NCI-H1105 treated with DMSO at 0.1 percent for 48 hours (cell line): ENCODE measurements at places on chromosomes 4 and X.
A peak's percentile ranks its signal among the peaks of the same experiment; 100 is the strongest.

DNA sequence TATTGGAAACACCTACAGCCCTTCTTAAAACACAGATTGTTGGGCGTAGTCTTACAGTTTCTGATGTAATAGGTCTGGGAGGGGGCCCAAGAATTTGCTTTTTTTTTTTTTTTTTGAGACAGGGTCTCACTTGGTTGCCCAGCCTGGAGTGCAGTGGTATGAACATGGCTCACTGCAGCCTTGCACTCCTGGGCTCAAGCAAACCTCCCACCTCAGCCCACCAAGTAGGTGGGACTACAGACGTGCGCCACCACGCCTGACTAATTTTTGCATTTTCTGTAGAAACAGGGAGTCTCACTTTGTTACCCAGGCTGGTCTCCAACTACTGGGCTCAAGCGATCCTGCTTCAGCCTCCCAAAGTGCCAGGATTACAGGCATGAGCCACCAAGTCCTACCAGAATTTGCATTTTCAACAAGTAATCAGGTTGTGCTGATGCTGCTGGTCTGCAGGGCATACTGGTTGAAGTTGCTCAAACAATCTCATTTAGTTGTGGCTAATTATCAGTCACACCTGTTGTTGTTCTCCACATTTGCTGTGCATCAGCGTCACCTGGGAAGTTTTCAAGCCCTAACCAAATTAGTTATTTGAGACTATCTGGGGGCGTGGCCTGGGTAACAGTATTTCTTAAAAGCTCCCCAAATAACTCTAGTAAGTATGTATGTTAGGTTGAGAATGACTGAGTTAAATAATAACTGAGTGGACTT, 14.0 kb downstream of the TMEM154 start:
- DNase-seq: no peak

DNA sequence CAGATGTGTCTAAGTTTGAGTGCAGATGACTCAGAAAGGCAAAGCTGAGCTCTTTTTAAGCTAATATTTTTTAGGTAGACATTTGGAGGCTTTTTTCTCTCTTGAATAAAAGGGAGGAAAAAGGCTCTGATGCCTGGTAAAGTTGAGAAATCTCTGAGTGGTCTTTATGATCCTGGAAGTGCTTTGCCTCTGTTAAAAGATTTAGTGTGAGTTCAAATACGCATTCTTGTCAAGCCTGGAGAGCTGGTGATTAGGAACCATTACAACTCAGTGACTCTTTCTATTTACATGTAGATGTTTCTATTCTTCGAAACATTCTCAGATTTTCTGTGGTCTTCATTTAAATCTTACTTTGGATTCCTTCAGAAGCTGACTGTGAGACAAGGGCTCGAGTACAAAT, 143.4 kb upstream of the MED14 start:
- DNase-seq: no peak

DNA sequence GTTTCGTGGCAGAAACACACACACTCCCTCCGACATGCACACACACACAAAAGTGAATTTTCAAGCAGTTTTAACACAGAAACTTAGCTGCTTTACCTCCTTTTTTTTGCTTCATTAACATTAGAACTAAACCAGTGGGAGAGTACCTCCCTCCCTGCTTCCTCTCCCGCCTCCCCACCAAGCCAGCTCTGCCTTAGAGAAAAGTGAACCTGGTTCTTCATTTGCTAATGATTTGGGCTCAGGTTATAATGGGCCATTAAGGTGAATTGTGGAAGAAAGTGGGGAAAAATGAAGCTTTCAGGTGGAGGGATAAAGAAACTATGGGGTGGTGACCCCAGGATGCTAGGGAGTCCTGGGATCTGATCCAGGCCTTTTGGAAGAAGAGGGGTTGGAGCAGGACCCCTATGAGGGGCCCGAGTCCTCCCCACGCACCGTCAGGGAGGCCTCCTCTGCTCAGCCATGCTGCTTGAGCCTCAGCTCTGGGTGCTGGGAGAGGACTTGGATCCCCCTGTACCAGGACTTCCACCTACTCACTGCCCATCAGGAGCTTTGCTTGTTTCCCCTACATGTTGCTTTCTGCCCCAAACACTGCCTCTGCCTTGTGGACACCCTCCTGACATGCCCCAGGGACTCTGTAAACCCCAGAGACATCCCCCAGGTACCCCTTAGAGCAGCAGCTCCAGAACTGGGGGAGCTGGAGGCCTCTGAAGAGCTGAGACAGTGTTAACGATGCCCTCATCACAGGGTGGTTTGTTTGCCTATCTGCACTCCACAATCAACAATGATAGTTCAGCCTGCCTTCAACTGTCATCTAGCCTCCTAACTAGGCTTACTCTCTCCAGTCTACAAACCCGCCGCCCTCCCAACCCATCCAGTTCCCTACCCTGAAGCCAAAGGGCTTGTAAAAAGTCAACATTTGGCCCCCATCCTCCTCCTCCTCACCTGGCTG, 6.5 kb upstream of the JADE1 start:
- no peak for DNase-seq

- DNase-seq: no peak
These were observed 98.8 kb downstream of the CASK start for GRCh38 chrX:41824551-41824950.

GRCh38 chr4:53916431-53916889, 147.9 kb downstream of the CHIC2 start:
- no peak for DNase-seq

GRCh38 chr4:161841759-161842158, 322.0 kb downstream of the FSTL5 start:
- DNase-seq: no peak

- no peak for DNase-seq
These were observed 516.3 kb downstream of the BCOR start for GRCh38 chrX:39581411-39581810.

DNA sequence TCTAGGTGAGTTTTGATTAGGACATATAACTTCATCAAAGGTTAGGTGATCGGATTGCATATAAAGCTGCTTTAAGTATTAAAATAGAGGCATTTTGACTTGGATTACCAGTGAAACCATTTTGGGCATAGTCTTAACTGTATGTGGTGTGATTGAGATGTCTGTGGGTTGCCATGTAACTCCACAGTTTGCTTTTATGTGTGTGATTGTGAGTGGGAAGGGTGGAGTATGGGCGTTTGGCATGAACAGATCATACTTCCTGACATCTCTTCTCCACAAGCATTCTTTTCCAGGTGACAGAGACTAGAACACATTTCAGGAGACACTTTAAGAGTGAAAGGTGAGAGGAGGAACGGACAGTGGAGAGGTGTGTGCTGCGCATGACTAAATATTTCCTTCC, 136.1 kb downstream of the CEP135 start:
- DNase-seq: no peak

DNA sequence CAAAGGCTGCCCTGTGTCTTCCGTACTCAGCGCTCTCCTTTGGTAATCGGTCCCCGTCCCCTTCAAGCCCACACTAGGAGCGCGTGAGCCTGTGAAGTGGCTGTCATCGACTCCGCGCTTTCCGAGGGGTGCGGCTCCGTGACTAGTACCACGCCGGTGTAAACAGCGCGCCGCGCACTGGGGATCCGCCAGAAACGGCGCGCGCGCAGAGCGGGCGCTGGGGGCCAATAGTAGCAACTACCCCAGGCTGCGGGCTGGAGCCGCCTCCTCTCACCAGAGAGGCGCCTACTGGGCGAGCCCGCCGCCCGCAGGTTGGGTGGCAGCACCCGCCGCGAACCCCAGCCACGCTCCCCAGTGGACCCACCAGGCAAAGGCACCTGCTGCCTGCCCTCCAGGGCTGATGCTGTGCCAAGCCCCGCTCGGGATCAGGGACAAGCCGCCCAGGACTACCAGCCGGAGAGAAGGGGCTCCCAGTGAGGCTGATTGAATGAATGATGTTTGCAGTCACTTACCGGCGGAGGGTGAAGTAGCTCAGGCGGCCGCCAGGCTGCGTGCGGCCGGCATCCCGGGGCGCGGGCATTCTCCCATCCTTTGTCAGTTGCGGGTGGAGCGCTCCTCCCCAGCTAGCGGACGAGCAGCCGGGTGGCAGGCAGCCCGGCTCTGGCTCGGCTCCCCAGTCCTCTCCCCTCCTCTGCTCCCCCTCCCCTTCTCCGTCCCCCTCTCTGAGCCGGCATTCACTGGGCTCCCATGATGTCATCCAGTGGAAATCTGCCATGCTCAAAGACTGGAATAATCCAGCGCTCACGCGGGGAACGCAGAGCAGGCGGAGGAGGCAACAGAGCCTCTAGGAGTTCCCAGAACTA, 370.3 kb upstream of the SMIM31 start:
- peak; percentile 19 for DNase-seq

DNA sequence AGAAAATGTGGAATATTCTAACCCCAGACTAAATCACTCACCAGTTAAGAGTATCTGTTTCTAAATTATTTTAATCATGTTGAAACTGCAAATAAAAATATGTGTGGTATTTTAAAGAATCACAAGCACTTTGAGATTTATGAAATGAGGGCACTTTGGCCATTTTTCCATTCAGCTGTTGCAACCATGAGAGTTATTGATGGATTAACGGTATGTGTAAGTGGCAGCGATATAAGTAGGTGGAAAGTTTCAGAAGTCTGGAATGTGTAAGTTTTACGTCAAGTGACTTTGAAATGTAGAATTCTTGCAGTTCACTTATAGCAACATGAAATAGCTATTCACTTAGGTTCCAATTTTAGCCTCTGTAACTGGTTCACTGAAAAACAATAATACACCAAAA, 905.1 kb upstream of the SLIT2 start:
- DNase-seq: no peak

DNA sequence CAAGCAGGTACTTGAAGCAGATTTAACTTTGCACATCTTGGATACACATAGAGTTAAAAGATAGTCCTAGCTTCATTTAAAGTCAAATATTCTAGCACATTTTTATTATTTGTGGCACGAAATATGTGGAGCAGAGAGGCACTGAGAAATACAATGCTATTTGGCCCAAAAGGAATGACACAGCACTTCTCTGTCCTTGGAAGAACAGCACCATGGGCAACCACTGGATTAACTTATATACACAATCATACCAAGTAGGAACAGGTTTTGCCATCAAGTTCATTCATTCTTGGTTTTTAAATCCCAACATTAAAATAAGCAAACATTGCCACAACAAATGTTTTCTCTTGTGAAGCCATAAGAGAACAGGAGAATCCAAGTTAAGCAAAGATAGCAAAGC, 924 bp upstream of the ENAM start:
- no peak for DNase-seq

GRCh38 chr4:10102474-10103332, 13.9 kb downstream of the WDR1 start:
- DNase-seq: no peak
